NCI-H345 (cell line): ENCODE measurements at places on chromosomes 5 and 9.
A peak's percentile ranks its signal among the peaks of the same experiment; 100 is the strongest.

GRCh38 chr5:1897816-1898450 is 15.2 kb upstream of the IRX4 start:
- DNase-seq, result no peak

DNA sequence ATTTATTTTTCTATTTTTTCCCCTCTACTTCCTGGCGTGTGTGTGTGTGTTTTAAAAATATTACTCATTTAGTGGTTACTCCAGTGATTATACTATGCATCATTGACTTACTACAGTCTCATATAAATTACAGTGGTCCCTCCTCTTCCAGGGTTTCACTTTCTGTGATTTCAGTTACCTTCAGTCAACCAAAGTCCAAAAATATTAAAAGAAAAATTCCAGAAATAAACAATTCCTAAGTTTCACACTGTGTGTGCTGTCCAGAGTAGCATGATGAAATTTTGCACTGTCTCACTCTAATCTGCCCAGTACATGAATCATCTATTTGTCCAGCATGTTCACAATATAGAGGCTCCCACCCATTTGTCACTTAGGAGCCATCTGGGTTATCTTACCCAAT is 47.4 kb upstream of the CCDC112 start:
- DNase-seq, result no peak

- DNase-seq, result no peak
These were observed 1568.5 kb upstream of the WWC1 start for GRCh38 chr5:166722939-166723338.

GRCh38 chr9:14756291-14756690 is 33.8 kb upstream of the CER1 start:
- DNase-seq, result no peak

DNA sequence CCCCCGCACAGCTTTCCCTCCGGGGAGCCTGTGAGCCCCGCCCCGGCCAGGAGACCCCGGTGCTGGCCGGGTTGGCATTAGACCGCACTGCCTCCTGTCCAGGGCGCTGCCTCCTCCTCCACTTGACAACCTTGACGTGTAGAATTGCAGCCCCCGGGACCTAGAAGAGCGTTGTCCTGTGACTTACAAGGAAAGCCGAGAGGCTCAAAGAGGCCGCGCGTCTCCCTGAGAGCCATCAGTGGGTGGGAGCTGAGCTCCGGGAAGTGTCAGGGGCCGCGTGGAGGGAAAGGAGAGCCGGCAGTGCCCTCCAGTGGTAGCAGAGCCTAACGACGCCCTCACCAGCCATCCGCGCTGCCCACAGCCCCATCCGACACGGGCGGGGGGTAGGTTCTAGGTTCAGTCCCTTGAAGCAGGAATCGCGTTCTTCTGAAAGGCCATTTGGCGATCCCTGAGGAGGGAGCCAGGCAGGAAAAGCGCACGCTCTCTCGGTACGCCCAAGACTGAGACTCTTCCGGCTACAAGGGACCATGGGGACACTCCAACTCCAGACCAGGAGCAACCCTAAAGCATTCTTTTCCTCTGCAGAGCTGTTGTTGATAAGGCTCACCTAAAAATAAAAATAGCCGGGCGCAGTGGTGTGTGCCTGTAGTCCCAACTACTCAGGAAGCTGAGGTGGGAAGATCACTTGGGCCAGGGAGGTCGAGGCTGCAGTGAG is 40.6 kb upstream of the SAP30L start:
- DNase-seq, result peak; percentile 69

- DNase-seq, result no peak
These were observed 1.6 kb upstream of the BRINP1 start for GRCh38 chr9:119370816-119371215.

DNA sequence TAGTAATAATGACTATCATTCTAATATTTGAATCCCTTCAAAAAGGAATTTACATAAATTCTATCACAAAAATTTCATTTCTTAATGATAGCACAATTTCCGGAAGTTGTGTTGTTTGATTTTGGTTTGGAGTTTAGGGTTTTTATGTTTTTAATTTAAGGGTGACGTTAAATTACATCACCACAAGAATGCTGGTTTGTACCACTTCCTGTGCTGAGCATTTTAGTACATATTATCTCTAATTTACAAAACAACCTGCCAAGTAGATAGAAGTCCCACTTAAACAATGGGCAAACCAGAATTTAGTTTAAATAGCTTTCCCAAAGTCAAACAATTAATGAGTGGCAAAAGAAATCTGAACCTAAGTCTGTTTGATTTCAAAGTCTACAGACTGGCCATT is 63.4 kb downstream of the DENND1A start:
- no peak for DNase-seq

DNA sequence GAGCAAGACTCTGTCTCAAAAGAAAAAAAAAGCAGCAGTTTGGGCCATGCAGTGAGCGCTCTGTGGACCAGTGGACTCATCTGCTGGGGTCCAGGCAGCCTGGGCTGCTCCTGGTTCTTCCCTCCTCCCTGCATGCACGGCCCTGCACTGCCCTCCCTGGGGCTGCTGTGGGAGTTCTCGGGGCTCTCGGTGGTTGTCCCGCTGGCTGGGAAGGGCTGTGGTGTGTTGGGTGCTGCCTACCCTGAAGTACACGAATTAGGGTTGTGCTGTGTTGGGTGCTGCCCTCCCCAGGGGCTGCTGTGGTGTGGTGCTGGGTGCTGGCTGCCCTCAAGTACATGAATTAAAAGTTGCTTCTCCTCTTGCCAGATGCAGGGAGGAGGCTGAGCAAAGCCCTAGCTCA is 18.3 kb upstream of the CLPTM1L start:
- DNase-seq, result no peak

DNA sequence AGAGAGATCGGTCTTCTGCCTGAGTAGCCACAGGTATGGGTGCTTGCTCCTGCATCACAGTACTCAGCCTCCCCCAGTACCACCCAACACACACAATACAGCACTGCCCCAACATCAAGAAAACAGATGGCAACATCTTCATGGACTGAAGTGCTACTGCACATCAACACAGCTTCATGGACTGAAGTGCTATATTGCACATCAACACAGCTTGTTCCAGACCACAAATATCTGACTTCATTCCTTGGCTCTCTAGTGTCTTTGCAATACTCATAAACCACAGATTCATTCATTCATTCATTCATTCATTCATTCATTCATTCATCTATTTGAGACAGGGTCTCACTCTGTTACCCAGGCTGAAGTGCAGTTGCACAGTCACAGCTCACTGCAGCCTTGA is 31.1 kb upstream of the PCA3 start:
- DNase-seq, result no peak

DNA sequence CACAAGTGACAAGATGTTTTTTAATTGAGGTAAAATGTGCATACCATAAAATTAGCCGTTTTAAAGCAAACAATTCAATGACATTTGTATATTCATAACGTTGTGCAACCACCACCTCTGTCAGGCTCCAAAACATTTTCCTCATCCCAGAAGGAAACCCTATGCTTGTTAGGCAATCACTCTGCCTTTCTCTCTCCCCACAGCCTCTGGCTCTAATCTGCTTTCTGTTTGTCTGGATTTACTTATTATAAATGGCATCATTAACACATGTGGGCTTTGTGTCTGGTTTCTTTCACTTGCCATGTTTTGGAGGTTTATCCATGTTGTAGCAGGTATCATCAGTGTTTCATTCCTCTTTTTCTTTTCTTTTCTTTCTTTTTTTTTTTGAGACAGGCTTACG is 1.4 kb upstream of the N4BP3 start:
- no peak for DNase-seq

GRCh38 chr9:128375865-128376264 is 4.7 kb downstream of the URM1 start:
- no peak for DNase-seq

- no peak for DNase-seq
These were observed 78.4 kb downstream of the NDFIP1 start for GRCh38 chr5:142186857-142187594.

DNA sequence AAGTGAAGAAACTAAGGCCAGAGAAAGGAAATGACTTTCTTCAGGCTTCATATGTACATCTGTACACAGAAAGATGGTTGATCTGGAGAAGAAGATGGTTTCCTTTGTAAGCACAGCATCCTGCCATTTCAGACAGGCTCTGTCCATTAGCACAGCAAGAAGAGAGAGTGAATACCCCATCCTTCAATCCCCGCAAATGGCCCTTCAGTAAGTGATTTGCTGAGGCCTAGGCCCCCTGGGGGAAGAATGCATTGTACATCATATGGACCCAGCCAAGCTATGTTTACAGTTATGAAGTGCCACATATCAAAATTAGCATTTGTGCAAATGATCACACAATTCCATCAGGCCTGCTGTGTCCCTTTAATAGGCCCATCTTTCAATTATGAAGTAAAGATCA is 657.4 kb downstream of the BRINP1 start:
- DNase-seq, result no peak

DNA sequence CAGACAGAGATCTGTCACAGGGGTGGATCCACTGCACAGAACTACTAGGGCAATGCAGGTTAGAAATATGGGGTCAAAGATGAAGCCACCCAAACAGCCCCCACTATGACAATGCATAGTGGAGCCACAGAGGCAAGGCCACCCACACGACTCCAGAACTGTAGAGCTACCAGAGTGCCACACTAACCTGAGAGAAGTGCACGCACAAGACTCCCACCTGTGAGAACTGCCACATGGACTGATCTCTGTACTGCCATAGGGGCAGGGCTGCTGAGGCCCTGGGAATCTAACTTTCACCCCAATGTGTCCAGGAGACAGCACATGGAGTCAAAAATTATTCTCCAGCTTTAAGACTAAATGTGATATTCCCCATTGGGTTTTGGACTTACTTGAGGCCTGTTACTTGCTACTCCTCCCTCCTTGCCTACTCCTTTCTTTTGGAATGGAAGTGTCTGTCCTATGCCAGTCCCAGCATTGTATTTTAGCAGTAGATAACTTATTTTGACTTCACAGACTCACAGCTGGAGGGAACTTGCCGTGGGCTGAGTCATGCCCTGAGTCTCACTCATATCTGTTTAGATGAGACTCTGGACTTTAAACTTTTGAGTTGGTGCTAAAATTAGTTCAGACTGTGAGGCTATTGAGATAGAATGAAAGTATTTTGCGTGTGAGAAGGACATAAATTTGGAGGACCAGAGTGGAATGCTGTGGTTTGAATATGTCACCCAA is 853.3 kb downstream of the MAT2B start:
- no peak for DNase-seq

DNA sequence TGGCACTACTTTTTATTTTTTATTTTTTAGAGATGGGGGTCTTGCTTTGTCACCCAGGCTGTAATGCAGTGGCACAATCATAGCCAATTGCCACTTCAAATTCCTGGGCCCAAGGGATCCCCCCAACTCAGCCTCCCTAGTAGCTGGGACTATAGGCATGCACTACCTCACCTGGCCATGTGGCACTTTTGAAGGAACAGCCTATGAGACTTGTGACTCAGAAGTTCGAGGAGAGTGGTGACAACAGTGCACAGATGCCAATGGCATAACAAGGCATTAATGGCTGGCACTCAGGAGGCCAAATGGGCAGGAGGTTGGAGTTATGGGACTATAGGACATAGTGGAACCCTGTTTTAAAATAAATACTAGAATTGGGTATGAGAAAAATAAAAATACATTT is 33.7 kb downstream of the ANKRD31 start:
- DNase-seq, result no peak

DNA sequence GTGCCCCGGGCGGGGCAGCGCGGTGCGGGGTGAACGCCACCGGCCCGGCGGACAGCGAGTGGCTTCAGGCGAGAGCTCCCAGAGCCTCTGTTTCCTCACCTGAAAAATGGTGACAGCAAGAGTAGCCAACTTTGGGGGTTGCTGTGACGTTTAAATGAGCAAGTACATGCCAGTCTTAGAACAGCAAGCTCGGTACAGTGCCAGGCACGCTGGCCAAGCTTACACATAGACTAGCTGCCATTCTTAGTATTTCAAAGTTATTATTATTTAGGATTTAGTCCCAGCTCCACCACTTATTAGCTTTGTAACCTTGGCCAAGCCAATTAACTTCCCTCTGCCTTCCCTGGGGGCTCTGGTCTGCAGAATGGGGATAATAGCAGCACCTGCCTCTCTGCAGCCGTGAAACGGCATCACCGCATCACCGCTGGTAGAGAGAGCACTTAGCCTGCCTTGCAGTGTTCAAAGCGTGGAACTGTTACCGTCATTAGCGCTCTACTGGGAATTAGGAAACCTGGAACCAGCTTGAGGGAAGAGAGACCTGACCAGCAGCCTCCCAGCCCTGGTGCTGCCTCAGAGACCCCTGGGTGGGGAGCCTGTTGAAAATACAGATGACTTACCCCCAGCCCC is at the start of gene C9orf50:
Gene C9orf50 (minus strand): TSS at position 433 of the 627 bp plus-strand sequence. CDS start 527 bp downstream, outside the sequence.
- peak; percentile 46 for DNase-seq

GRCh38 chr5:175873088-175873454 is 1.7 kb downstream of the CPLX2 start:
- peak; percentile 56 for DNase-seq

DNA sequence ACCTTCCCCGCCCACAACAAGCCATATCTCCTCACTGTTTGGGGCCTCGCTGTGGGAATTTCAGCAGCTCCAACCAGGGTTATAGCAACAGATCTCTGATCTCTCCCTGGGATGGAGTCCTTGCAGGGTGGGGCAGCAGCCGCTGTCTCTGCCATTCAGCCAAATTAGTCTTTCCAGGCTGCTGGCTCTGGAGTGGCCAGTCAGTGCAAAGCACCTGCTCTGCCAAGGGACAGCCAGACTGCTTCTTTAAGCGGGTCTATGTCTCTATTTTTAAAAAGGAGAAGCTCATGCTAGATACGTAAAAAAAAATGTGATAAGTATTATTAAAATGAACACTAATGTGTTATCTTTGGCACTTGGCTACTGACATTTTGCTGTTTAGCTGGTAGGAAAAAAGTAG is 380.2 kb downstream of the CDH10 start:
- peak; percentile 38 for DNase-seq

DNA sequence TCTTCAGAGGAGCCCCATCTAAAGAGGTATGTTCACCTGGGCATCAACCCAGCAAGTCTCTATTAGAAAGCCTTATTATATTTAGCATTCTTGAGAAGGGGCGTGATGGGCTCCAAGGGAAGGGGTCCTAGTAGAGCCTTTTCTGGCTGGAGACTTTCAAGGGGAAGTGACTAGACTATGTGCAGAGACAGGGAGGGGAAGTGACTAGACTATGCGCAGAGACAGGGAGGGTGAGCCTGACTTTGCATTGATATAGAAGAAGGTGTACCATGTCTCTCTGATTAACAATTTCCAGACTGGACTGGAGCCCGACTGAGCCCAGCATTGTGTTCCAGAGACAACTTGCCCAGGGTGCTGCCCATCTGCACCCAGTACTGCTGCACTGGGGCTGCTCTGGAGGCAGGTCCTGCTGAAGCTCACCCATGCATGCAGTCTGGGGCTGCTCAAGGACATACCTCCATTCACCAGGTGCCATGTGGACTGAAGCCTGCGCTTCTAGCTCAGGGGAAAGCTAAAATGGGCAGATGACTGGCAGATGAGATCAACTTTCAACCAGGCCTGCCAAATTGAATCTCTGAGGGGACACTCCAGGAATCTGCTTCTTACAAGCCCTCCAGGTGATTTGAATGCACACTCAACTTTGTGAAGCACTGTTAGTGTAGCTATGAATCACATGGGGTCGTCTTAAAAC is 83.0 kb upstream of the GNA14 start:
- peak; percentile 22 for DNase-seq
